ENCODE measurements at places on chromosomes 6 and 20.

DNA sequence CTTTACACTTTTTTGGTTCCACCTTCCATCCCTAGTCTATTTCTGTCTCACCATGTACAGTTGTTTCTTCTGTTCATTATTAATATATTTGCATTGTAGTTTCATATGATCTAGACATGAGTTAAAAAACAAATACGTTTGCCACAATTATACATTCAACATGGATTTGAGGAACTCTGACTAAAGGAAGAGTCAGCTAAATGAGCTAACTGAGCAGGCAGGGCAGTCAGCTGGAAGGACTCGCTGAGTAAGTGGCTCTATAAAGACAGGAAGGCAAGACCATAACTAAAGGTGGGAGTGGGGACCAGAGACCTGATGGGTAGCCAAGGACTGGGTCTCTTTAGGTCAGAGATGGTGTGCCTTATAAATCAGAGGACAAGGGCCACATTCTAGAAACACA lies 26.3 kb downstream of the TMX4 start:
- DNase-seq = no peak

GRCh38 chr6:32244946-32245398 lies 21.1 kb upstream of the NOTCH4 start:
- peak; percentile 56 for DNase-seq

DNA sequence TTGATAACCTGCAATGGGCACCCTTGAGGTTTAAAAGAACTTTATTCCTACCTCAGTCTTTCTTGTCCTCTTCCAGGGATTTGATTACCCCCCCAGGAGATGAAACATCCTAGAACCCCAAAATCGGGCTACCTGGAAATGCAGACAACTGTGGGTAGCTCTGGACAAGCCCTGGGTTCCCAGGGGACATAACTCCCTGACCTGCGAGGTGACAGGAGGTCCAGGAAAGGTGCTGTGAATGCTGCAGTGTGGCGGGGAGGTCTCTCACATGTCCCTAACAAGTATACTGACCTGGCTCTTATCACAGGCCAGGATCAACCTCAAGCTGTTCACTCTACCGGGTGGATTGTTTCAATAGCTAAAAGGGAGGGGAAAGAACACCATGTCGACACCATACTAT lies 11.6 kb downstream of the JAG1 start:
- no peak for DNase-seq

DNA sequence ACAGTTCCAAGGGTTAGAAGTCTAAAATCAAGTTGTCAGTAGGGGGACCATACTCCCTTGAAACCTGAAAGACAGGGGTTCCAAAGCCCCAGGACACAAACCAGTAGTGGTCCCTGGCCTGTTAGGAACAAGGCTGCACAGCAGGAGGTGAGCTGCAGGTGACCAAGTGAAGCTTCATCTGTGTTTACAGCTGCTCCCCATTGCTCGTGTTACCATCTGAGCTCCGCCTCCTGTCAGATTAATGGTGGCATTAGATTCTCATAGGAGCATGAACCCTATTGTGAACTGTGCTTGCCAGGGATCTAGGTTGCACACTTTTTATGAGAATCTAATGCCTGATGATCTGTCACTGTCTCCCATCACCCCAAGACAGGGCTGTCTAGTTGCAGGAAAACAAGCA lies 25.3 kb upstream of the SIM1 start:
- DNase-seq = no peak

DNA sequence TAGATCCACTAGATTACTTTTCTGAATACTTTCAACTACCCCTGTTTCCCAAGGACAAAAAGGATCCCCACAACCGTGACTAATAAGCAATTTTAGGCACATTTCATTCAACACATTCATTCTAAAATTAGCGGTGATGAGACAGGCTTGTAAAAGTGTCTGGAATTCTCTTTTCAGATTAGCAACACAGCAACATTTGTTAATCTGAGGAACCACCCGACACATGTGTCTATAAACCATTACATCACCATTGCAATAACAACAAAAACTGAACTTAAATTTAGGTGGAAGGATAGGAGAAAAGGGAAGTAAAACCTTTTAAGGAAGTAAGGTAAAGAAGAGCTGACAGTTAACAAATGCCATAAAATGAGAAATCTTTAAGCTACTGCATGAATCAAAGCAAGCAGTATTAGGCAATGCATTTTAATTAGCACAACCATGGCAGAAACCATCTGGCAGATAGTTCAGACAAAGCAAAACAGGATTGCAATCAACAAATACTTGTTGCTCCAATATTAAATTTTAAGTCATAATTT lies 49.1 kb downstream of the MAP3K7 start:
- DNase-seq = no peak

GRCh38 chr20:62252342-62252966 lies 14.1 kb downstream of the OSBPL2 start:
- DNase-seq = no peak

DNA sequence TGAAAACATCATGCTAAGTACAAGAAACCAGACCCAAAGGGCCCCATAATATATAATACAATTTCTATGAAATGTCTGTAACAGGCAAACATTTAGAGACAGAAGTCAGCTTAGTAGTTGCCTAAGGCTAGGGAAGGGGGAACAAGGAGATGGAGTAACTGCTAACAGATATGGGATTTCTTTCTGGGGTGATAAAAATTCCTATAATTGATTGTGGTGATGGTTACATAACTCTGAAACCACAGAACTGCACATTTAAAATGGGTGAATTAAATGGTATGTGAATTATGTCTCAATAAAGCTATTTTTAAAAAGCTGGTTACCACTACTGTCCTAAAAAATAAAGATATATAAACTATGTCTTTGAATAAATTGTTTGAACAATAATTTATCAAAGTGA lies 3.2 kb downstream of the CEP162 start:
- no peak for DNase-seq

- DNase-seq = no peak
Observed at GRCh38 chr20:62080249-62080990, 14.7 kb upstream of the TAF4 start.

DNA sequence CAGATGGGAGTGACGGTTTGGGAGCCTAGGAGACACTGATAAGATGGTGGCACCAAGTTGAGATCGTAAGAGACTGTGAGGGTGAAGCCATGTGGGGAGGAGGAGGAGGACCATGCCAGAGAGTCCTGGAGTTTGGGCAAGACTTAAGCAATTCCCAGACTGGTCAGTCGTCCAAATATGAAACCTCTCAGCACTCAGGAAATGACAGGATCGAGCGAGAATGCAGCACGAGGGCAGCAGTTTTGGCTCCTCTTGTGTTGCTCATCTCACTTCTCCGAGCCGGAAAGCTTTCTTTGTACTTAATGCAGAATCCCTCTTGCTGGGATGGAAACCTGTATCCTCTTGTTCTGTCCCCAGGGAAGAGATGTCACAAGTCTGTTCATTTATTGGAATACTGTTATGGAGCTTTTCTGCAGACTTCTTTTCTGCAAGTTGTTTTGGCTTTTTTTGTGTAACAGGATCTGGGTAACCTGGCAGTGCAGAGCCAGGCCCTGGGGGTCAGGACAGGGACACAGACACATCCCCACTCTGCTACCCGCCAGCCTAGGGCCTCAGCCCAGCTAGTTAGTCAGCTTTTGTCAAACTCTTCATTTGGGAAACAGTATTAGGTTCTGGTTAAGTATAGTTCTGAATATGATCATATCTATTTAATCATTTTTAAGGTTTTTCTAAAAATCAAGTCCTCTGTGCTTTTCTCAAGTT lies 34.3 kb downstream of the FNDC1 start:
- DNase-seq = no peak

- no peak for DNase-seq
Observed at GRCh38 chr6:71499667-71500066, 211.1 kb downstream of the OGFRL1 start.

All from stimulated activated CD8-positive, alpha-beta memory T cell treated with anti-CD3 and anti-CD28 coated beads, Interleukin-4, amount 100 ng/mL, for 24 hours (primary cell).